ENCODE measurements at places on chromosomes 13 and 19. TPM values are rescaled to one million over a fixed set of nuclear protein-coding genes. Genes with fewer than 3 reads are reported as not detected.

DNA sequence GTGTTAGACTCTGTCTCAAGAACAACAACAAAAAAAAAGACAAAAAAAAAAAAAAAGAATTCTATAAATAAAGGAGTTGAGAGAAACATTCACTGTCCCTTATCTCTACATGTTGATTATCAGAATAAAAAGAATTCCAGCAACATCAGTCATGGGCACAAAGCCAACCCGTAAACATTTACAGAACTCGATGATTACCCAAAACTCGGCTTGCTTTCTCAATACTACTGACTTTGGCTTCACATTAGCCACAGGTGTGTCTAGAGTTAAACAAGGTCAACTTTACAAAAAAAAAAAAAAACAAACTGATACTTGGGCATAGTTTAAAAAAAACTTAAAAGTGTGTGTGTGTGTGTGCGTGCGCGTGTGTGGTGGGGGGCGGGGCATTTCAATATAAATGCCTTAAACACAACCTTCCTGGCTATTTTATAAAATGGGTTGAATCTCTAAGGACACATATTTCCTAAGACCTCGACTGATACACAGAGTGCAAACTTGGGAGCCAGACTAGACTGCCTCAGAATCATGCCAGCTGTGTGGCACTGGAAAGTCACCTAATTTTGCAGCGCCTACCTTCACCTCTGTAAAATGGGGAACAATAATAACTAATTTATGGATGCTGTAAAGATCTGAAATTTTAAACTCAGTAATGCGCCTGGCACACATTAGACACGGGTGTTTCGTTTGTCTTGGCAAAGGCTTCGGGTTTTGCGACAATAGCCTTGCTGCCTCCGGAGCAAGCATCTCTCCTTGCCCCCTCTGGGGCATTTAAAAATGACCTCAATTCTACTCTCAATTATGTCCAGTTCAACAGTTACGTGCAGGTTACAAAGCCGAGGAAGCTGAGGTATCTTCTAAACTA is 922 bp downstream of the EBPL start:
- peak; percentile 12 for DNase-seq

GRCh38 chr13:73018336-73018735 is 40.5 kb upstream of the KLF5 start:
- no peak for DNase-seq

ZNF224 gene
- polyA plus RNA-seq, result 9.7 TPM

DNA sequence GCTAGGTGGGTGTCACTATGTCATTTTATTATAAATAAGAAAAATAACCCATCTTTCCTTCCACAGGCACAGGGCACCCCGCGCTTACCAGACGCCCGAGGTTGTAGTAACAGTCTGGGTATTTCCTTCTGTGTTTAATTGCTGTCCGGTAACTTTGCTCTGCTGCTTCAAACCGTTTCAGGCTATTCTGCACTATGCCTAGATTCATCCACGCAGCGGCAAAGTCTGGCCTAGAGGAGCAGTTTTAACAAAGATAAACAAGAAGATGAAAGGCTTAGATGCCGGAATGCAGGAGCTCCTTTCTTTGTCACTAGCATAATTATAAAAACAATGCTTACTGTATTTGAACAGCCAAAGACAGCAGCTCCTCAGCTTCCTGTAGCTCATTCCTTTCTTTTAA is 36.9 kb upstream of the GGACT start:
- no peak for DNase-seq

MVB12A gene
- polyA plus RNA-seq, result 27.8 TPM

IGFL3 gene
- not detected for polyA plus RNA-seq

ANGPTL4 gene
- polyA plus RNA-seq, result 1.7 TPM

ZNF177 gene
- polyA plus RNA-seq, result 7.9 TPM

DNA sequence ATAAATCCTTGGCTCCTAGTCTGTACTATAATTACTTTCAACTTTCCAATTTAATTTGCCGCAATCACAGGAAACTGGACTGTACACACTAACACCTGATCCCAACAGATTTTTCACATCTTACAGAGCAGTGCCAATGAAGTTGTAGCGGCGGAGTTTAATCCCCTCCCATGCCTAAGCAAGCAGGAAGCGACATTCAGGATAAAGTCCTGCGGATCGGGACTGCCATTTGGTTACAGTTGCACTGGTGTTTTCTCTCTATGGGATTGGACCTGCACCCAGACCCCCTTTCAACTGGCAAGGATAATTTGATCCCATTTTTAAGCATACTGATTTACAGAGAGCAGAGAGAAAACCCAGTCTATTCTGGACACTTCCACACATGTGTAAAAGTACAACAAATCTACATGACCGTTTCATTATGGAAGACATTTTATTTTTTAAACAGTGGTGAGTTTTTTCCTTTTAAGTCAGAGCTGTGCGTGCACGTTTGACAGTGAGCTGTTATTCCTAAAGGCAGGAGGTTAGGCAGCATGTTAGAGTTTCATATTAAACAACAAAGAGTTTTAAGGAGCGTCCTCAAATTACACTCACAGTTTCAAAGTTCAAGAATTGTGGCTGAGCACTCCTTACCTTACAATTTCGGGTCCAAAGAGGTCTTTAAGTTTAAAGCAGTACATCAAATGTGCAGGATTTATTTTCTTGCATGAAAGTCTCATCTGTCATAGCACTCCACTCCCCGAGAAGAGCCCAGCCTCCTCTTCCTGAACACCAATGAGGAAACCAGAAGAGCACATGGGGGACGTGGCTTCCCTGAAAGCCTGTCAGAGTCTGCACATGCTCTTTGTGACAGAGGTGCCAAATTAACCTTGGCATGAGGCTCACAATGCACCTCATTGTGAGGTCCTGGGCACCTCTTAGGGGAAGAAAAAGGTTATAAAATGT is 141.6 kb upstream of the RFC3 start:
- DNase-seq, result peak; percentile 38

DNA sequence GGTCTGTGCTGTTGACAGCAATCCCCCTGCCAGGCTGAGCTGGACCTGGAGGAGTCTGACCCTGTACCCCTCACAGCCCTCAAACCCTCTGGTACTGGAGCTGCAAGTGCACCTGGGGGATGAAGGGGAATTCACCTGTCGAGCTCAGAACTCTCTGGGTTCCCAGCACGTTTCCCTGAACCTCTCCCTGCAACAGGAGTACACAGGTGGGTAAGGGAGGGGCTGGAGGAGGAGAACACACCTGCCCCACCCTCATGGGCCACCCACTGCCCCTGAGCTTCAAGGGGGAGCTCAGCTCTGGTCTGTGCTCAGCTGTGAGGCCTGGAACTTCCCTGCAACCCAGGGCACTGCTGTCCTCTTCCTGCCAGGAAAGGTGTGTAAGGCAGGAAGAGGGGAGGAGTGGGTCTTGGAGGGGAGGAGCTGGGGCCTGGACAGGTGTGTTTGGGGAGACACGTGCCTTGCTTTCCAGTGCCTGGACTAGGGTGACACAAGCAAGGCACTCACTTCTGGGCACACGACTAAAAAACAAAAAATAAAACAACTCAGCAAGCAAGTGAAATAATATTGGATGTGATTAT is 3.9 kb downstream of the SIGLEC7 start:
- DNase-seq, result no peak

GRCh38 chr19:32339988-32340874 is 5.2 kb upstream of the ZNF507 start:
- DNase-seq, result peak; percentile 39

DNA sequence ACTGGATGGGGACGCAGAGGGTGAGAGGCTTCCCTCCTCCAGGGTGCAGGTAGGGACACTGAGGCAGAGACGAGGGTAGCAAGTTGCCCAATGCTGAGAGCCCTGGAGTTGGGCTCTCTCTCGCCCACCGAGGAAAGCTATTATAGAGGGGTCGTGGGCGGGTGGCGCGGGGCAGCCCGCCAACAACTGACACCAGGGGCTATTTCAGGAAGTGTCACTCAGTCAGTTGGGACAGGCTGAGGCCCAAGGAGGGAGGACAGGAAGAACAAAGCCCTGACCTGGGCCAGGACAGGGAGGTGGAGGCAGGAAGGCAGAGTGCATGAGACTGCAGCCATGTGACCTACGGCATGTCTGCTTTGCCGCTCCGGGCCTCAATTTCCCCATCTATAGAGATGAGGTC is 29.9 kb downstream of the TINCR start:
- no peak for DNase-seq

DNA sequence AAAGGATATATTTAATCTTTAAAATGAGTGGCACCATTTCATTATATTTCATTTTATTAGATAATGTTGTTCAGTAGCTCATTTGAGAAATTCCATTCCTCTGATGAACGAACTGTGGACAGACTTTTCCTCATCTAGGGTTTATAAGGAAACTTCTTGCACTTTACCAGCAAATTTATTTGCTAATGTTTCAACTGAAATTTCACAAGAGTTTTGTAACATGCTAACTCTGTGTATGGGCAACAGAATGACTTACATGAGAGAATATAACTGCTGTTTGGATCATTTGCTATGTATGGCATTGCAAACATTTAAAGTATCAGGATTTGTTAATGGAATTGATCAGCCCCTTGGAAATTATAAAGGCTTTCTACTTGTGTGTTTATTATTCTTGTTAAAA is 3.7 kb upstream of the IRS2 start:
- no peak for DNase-seq

- DNase-seq, result peak; percentile 46
Observed at GRCh38 chr13:70568571-70568970, 460.3 kb upstream of the KLHL1 start.

- no peak for DNase-seq
Observed at GRCh38 chr19:1411255-1412191, 4.1 kb downstream of the DAZAP1 start.

- DNase-seq, result no peak
Observed at GRCh38 chr13:26951581-26952177, 191.1 kb upstream of the GPR12 start.

BRCA2 gene
- 2.9 TPM for polyA plus RNA-seq

- no peak for DNase-seq
Observed at GRCh38 chr13:97322740-97323342, 100.7 kb downstream of the MBNL2 start.

- peak; percentile 1 for DNase-seq
Observed at GRCh38 chr19:54030895-54031586, 32.7 kb downstream of the VSTM1 start.

GRCh38 chr19:49809160-49809940 is 3.7 kb downstream of the FUZ start:
- peak; percentile 75 for DNase-seq

GRCh38 chr13:99307247-99307646 is at the start of gene GPR183:
Gene GPR183 (minus strand): TSS chr13:99307399. CDS start chr13:99296145, 11,254 bp downstream.
- DNase-seq, result no peak
